ENCODE measurements at places on chromosomes 11 and 22.

DNA sequence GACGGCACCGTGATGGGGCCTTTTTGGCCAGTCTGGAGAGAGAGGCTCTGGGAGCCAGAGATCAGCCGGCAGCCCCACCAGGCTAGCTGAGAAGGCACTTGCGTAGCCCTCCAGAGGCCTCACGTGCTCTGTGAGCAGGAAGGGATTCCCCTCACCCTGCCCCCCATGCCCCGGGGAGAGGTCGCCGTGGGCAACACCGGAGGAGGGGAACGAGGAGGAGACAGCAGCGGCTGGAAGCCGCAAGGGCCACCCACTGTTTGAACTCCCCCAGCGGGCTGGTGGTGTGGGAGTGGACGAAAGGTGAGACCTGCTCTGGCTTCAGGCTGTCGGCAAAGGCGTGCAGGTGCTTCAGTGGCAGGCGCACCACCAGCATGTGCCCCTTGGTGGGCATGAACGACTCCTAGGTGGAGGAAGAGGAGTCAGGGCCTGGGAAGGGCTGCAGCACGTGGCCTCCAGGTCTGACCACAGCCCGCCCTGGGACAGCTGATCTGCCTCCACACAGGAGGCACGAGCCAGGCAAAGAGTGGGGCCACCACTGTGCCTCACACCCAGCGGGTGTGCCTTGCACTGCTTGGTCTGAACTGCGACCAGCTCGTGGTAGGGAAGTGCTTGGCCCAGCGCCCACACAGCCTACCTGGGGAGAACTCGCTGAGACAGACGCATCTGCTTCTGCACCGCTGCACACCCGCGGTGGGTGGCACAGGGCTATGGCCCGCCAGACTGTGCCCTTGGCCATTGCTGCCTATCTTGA, 99.9 kb downstream of the MED15 start:
- DNase-seq = no peak

DNA sequence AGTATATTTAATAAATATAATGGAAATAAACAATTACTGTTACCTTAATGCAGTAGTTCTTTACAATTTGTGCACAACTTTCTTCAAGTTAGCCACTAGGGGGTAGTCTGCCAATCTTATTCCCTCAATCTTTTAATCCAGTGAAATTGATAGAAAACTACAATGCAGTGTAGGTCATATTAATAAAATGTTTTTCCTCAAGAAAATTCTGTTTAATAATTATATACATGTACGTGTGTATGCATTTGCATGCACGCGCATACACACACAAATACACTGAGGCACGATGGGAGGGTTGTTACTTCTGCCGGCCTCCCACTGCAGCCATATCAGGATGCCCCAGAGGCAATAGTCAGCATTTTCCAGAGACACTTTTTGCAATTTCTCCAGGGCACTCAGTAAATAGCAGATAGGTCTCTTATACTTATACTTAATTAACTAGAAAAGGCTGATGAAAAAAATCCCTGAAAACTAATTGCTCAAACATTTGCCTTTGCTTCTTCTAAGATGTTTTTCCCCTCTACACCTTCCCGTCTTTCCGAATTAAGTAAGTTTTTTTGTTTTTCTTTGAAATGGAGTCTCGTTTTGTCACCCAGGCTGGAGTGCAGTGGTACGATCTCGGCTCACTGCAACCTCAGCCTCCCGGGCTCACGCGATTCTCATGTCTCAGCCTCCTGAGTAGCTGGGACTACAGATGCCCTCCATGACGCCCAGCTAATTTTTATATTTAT, 3.1 kb downstream of the GAB2 start:
- peak; percentile 29 for DNase-seq

DNA sequence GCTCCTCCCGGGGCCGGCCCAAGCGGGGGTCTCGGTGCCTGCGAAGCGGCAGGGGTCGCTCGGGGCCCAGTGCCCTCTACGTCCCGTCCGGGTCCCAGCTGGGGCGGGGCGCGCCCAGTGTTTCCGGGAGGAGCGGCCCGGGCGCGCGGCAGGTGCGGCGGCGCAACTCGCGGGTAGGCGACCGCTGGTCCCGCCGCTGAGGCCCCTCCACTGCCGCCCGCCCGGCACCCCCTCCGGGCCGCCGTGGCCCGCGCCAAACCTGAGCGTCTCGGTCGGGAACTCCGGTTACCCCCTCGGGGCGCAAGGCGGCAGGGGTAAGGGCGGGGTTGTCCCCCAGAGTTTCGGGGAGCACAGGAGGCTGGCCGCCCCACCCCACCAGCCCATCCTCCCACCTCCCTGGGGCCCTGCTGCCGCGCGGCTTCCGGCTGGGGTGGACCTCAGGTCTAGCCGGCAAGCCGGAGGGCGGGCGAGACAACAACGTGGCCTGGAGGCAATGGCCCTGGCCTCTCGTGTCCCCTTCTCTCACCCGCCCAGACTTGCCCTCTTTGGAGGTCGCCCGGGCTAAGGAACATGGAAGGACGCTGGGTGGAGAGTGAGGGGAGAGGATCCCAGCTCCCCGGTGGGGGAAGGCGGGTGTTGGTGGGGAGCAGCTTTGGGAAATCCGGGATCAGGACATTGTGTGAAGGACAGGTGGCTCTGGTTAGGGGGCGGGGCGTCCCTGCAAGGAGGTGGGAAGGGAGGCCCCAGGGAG, 398 bp upstream of the CRACR2B start:
- DNase-seq = no peak

DNA sequence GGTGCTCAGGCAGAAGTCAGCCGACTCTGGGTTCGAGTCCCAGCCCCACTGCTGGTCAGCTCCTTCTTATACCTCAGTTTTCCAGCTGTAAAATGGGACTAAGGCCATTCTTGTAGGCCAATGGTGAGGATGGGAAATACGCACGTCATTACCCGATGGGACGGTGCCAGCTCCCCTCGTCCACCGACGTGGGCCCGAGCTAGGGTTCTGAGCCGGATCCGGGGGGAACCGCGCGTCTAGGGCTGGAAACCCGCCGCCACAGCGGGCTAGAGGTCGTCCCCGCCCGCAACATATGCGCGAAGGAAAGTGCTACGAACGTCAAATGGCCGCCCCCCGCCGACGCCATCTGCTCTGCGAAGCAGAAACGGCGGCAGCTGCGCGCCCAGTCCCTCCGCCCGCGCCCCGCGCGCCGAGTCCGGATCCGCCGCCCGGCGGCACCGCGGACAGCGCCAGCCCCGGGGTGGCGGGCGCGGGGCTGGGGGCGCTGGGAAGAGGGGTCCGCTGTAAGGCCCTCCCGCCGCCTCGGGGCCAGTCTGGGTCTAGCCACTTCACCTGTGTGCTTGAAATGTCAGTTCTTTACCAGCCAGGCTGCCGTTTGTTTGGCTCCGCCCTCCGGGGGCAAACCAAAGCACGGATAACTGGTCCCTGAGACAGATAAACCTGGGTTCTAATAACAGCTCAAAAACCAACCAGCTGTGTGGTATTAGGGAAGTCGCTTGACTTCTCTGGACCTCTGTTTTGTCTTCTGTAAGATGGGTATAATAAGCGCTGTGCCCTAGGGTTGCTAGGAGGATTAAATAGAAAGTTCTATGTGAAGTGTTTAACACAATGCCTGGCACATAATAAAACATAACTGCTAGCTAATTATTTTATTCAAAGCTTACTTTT, 103.5 kb upstream of the RCN1 start:
- DNase-seq = no peak

DNA sequence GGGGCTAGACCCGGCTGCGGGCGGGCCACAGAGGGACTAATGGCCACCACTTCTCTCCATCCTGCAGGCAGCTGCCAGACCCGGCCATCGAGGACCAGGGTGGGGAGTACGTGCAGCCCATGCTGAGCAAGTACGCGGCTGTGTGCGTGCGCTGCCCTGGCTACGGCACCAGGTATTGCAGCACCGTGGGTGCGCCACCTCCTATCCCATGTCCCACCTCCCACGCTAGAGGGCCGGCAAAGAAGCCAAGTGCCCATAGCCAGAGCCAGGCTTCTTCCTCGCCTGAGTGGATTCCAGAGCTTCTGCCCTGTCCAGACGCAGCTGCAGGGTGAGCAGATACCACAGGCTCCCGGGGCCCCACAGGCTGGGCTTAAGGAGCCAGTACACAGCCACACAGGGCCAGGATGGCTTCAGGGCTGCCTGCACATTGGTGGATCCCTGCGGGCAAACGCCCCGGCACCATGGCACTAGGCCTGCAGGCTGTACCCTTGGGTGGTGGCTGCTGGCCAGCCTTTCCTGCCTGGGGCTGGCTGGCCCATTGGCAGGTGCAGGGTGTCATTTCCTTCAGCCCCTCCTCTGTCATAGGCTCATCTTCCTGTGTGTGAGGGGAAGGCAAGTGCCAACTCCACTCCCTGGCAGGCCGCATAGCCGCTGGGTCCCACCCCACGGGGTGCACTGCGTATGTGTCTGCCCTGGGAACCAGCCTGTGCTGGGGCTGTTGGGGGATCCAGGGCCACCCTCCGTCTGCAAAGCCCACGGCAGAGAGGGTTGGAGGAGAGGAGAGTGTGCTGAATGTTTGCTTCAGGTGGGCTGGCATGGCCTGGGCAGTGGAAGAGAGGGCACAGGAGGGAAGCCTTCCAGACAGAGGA, 16.5 kb upstream of the DGCR8 start:
- no peak for DNase-seq

DNA sequence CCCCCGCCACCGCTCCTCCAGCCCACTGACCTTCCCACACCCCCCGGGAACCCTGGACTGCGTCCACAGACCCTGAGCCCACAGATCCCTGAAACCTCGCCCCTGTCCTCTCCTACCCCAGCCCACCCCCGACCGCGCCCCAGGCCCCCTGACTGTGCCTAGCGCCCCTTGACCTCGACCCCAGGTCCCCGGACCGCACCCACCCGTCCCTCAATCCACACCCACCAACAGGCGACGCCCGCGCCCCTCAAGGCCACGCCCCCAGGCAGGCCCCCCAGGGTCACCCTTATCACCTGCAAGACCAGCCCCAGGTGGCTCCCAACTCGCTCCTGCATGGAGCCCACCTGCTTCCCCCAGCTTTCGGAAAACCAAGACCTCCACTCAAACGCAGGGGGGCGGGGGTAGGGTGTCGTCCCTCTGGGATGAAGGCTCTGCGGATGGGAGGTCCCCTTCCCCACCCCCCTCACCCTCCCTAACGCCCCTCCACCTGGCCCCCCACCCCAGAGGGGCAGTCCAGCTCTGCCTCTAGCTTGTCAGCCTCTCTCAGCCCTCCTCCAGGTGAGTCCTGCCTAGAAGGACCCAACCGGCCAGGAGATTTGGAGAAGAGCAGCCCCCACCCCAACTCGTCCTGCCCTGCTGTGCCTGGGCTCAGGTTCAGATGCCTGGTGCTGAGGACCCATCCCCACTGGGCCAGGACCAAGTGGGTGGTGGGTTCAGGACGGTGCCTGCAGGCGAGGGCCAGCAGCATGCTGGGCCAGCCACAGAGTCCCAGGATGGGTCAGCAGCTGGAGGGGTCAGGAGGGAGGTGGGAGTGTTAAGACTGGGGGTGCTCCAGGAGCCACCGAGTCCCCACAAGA, 3.1 kb upstream of the IL17REL start:
- no peak for DNase-seq

GRCh38 chr11:71282581-71283351, 30.4 kb upstream of the SHANK2 start:
- DNase-seq = no peak

DNA sequence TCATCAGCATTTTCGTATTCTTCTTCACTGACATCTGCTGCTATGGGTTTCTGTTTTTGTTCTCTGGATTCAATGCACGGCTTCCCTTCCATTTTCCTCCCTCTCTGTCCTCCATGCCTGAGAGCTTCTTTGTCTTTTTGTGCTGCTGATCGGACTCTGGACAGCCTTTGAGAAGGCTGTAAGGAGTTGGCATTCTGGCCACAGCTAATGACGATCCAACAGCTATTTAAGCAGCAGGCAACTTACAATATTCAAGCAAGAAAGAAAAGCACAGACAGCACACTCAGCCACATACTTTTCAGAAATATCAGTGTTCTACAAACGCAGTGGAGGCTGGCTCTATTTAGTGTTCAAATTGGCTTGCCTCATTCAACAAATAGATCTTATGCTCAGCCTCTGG, 60.9 kb upstream of the ZC3H12C start:
- DNase-seq = no peak

Data from H54 (cell line).